Hepatocyte (in vitro differentiated cells): ENCODE measurements at places on chromosomes 1 and 21. TPM values are rescaled to one million over a fixed set of nuclear protein-coding genes. Genes with fewer than 3 reads are reported as not detected.

DNA sequence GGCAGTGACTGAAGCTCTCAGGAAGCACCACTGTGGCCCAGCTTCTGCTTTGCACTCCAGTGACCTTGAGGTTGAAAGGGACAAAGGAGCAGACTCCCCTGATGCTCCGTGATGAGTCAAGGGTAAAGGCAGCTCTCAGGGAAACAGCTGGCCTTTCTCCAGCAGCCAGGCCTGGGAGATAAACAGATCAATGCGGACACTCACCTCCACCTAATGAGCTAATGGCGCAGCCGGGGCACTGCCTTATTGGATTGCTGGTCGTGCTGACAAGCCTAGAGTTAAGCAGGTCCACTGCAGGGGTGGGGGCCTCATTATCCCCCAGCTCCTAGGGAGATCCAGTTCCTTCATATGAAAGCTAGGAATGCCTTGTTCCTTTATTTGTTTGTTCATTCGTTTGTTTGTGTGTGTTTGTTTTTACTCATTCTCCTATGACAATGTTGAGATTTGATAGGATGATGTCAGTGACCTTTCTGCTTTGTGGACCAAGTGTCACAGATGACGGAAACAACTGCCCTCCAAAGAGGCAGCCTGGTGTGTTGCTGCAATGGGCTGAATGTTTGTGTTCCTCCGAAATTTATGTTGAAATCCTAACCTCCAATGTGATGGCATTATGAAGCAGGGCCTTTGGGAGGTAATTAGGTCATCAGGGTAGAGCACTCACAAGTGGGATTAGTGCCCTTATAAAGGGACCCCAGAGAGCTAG, 141.4 kb upstream of the BEND5 start:
- no peak overlapping the region for H3K4me3 ChIP-seq
- H3K27ac ChIP-seq, result no peak overlapping the region
- H3K4me1 ChIP-seq, result peaks cover 3% of the 10 kb centered on the region
- H3K36me3 ChIP-seq, result no peaks in the 10 kb centered on the region
- H3K27me3 ChIP-seq, result no peaks in the 10 kb centered on the region
- DNase-seq, result peak; percentile 42

DNA sequence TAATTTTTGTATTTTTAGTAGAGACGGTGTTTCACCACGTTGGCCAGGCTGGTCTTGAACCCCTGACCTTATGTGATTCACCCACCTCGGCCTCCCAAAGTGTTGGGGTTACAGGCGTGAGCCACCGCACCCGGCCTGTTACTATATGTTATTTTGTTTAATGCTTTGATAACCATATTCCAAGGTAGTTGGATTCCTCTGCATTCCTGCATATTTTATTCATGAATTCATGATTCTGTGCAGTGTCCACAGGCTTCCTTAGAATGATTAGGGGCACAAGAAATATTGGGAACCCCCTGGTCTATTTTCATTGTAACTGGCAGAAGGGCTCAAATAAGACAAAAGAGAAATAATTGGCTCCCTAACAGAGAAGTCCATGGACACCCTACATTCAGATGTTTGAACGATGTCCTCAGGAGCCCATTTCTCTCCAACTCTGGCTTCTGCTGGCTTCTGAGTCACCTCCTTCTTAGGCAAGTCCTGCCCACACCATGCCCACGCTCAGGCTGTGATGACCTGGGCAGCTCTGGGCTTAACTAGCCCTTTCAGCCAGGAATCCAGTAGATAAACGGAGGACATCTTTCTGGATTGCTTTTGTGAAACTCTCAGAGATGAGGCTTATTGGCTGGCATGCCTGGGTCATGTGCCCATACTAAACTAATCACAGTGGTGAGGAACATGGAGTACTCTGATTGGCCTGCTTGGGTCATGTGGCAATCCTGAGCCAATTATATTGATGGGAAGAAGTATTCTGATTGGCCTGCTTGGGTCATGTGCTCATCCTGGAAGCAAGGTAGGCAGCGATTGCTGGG, 32.6 kb downstream of the TNFRSF8 start:
- H3K27me3 ChIP-seq, result no peaks in the 10 kb centered on the region
- no peak for DNase-seq
- H3K27ac ChIP-seq, result no peak overlapping the region
- H3K4me1 ChIP-seq, result no peaks in the 10 kb centered on the region
- H3K36me3 ChIP-seq, result no peaks in the 10 kb centered on the region

GRCh38 chr1:52567943-52568342, 15.1 kb upstream of the TUT4 start:
- H3K4me1 ChIP-seq, result peaks cover 3% of the 10 kb centered on the region
- DNase-seq, result no peak
- H3K36me3 ChIP-seq, result no peaks in the 10 kb centered on the region
- H3K27ac ChIP-seq, result no peak overlapping the region
- no peak overlapping the region for H3K4me3 ChIP-seq
- no peaks in the 10 kb centered on the region for H3K27me3 ChIP-seq

GRCh38 chr1:232221802-232222499, 408.0 kb downstream of the SIPA1L2 start:
- no peak overlapping the region for H3K4me3 ChIP-seq
- H3K27ac ChIP-seq, result no peak overlapping the region
- peaks cover 11% of the 10 kb centered on the region for H3K4me1 ChIP-seq
- DNase-seq, result peak; percentile 52
- no peaks in the 10 kb centered on the region for H3K27me3 ChIP-seq

DNA sequence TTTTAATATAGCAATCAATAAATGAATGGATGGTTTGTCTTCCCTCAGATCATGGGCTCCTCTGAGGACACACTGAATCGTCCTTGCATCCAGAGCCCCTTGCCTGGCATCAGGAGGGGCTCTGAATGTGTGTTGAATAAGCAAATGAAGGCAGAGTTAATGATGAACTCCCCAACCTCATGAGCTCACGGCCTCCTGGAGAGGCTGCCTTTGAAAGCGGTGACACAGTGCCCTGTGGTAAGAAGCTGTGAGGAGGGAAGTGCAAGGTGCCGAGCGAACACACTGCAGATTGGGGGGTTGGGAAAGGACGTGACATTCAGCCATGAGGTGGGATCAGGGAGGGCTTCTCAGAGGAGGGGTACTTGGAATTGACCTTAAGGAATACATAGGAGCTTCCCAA, 3.2 kb upstream of the PARS2 start:
- no peak overlapping the region for H3K4me3 ChIP-seq
- peaks cover 5% of the 10 kb centered on the region for H3K4me1 ChIP-seq
- no peak overlapping the region for H3K27ac ChIP-seq
- no peaks in the 10 kb centered on the region for H3K36me3 ChIP-seq
- no peak for DNase-seq

DNA sequence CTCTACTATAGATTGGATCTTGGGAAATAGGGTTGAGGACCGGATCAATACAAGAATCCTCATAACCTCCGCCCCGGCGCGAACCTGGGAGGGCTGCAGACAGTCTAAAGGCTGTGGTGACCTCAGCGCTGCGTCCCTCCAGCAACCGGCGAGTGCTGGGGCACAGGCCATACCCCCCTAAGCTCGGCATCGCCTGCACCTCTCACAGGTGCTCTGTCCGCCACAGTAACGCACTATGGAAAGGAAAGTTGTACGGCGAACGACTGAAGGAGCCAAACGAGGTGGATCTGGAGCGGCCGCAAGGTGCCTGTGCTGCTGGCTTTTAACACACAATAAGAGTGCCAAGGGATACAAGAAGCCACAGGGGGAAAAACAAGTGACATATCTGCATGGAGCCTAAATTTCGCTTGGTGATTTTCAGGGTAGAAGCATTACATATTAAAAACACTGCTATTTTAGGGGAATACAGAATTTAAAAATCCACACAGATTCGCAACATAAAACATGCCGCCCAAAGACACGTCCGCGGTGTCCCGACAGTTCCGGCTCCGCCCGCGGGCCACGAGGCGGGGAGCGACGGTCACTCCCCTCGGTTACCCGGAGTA, 1.4 kb upstream of the RBM15 start:
- peak overlapping the region; percentile 27 for H3K4me3 ChIP-seq
- H3K4me1 ChIP-seq, result peaks cover 15% of the 10 kb centered on the region
- H3K27me3 ChIP-seq, result no peaks in the 10 kb centered on the region
- H3K27ac ChIP-seq, result peak overlapping the region; percentile 94
- no peaks in the 10 kb centered on the region for H3K36me3 ChIP-seq

DNA sequence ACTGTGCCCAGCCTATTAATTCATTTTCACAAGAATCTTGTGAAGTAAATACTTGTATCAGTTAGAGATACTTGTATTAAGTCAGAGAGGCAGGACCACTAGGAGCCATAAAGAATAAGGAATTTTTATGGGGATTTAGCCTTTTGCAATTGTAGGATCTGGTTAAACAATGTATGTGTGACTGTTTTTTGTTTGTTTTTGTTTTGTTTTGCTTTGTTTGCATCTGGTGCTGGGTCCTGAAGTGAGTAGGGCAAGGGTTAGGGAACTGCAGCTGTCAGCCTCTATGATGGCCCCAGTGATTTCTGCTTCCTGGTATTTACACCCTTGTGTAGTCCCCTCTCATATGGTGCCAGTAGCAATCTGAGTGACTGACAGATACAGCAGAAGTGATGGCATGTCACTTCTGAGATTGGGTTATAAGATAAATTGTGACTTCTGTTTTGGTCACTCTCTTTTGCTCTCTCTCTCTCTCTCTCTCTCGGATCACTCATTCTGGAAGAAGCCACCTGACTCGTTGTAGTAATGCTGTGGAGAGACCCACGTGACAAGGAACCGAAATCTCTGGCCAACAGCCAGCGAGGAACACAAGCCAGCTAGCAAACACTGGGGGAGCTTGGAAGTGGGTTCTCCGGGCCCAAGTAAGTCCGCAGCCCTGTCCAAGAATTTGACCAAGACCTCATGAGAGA, 96.2 kb upstream of the MARK1 start:
- no peaks in the 10 kb centered on the region for H3K36me3 ChIP-seq
- H3K27ac ChIP-seq, result peak overlapping the region; percentile 74
- H3K4me1 ChIP-seq, result no peaks in the 10 kb centered on the region

DNA sequence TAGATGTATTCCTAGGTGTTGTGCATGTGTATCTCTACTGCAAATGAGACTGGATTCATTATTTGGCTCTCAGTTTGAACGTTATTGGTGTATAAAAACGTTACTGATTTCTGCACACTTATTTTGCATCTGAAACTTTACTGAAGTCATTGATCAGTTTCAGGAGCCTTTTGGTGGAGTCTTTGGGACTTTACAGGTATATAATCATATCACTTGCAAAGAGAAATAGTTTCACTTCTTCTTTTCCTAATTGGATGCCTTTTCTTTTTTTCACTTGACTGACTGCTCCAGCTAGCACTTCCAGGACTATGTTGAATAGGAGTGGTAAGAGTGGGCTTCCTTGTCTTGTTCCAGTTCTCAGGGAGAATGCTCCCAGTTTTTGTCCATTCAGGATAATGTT, 252.2 kb downstream of the SMYD3 start:
- H3K27ac ChIP-seq, result no peak overlapping the region
- no peaks in the 10 kb centered on the region for H3K36me3 ChIP-seq
- H3K4me3 ChIP-seq, result no peak overlapping the region
- H3K27me3 ChIP-seq, result no peaks in the 10 kb centered on the region
- DNase-seq, result no peak
- H3K4me1 ChIP-seq, result no peaks in the 10 kb centered on the region

- no peak for DNase-seq
- peaks cover 3% of the 10 kb centered on the region for H3K4me1 ChIP-seq
- no peak overlapping the region for H3K4me3 ChIP-seq
These were observed 53.3 kb downstream of the SYF2 start for GRCh38 chr1:25178917-25179561.

- H3K4me1 ChIP-seq, result peaks cover 15% of the 10 kb centered on the region
- H3K27ac ChIP-seq, result no peak overlapping the region
- H3K27me3 ChIP-seq, result no peaks in the 10 kb centered on the region
- H3K36me3 ChIP-seq, result no peaks in the 10 kb centered on the region
- no peak for DNase-seq
These were observed 44.7 kb downstream of the TNNT2 start for GRCh38 chr1:201332616-201333335.

- H3K4me3 ChIP-seq, result no peak overlapping the region
- peak overlapping the region; percentile 23 for H3K27ac ChIP-seq
- DNase-seq, result no peak
- H3K4me1 ChIP-seq, result no peaks in the 10 kb centered on the region
These were observed 150.2 kb downstream of the CAMTA1 start for GRCh38 chr1:6935361-6935883.

DNA sequence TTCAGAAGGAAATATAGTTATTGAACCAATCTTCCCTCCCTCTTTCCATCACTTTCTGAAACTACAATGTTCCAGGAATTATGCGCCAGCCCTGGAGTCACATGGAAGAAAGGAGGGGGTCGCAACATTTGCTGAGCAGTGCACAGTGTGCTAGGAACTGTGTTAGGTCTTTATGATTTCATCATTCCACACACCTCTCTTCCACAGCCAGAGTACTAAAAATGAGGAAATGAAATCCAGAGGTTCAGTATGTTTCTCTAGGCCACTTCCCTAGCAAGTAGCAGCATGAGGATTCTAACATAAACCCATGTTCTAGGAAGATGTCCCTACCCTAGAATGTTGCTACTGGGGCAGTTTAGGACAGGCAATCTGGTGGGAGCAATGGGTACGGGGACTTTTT, 158.1 kb downstream of the SLC45A1 start:
- H3K4me3 ChIP-seq, result no peak overlapping the region
- no peaks in the 10 kb centered on the region for H3K36me3 ChIP-seq
- peaks cover 3% of the 10 kb centered on the region for H3K4me1 ChIP-seq
- DNase-seq, result no peak
- H3K27me3 ChIP-seq, result no peaks in the 10 kb centered on the region
- H3K27ac ChIP-seq, result no peak overlapping the region

DNA sequence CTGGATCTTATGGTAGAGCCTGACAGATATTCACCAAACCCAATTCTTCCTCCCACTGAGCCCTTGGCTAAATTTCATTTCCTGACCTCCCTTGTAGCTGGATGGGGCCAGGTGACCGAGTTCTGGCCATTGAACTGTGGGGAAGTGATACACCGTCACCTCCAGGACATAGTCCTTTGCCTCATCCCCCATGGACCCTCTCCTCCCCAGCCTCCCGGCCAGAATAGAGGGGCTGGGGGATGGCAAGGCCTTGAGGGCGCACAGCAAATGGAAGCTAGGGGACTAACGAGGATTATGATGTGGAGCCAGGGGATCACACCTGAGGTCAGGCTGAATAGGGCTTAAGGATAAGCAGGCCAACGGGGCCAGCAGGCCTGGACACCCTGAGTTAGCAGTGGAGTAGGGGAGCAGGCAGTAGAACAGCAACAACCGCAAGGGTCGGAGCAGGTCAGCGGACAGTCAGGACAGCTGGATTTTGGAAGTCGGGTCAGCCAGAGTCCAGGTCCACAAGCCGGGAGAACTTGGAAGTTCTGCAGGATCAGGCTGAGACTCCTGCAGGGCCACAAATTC, 15.0 kb downstream of the BATF3 start:
- no peak for DNase-seq
- H3K27me3 ChIP-seq, result no peaks in the 10 kb centered on the region
- H3K4me1 ChIP-seq, result peaks cover 3% of the 10 kb centered on the region

GRCh38 chr1:10607228-10607627, 132.5 kb downstream of the PEX14 start:
- DNase-seq, result peak; percentile 42
- H3K4me3 ChIP-seq, result no peak overlapping the region
- peaks cover 7% of the 10 kb centered on the region for H3K4me1 ChIP-seq

GRCh38 chr1:200182701-200183100, 155.2 kb downstream of the NR5A2 start:
- H3K4me3 ChIP-seq, result no peak overlapping the region
- H3K4me1 ChIP-seq, result no peaks in the 10 kb centered on the region
- no peak for DNase-seq
- no peak overlapping the region for H3K27ac ChIP-seq
- H3K36me3 ChIP-seq, result no peaks in the 10 kb centered on the region
- H3K27me3 ChIP-seq, result no peaks in the 10 kb centered on the region

GRCh38 chr1:64564891-64565290, 95.0 kb downstream of the CACHD1 start:
- H3K4me3 ChIP-seq, result no peak overlapping the region
- DNase-seq, result no peak
- H3K36me3 ChIP-seq, result no peaks in the 10 kb centered on the region
- H3K27me3 ChIP-seq, result no peaks in the 10 kb centered on the region
- H3K27ac ChIP-seq, result peak overlapping the region; percentile 28

SGIP1 gene
- 3.2 and 20.2 TPM in 2 replicates for total RNA-seq

UBE2U gene
- not detected in 2 replicates for total RNA-seq

HPCA gene
- not detected in 2 replicates for total RNA-seq

SEMA6C gene
- 6.3 and 41.6 TPM in 2 replicates for total RNA-seq

SLC16A4 gene
- total RNA-seq, result 16.2 and 16.4 TPM in 2 replicates

GJC2 gene
- 0.80 and 1.6 TPM in 2 replicates for total RNA-seq
